ENCODE measurements at places on chromosomes 7 and 10.

DNA sequence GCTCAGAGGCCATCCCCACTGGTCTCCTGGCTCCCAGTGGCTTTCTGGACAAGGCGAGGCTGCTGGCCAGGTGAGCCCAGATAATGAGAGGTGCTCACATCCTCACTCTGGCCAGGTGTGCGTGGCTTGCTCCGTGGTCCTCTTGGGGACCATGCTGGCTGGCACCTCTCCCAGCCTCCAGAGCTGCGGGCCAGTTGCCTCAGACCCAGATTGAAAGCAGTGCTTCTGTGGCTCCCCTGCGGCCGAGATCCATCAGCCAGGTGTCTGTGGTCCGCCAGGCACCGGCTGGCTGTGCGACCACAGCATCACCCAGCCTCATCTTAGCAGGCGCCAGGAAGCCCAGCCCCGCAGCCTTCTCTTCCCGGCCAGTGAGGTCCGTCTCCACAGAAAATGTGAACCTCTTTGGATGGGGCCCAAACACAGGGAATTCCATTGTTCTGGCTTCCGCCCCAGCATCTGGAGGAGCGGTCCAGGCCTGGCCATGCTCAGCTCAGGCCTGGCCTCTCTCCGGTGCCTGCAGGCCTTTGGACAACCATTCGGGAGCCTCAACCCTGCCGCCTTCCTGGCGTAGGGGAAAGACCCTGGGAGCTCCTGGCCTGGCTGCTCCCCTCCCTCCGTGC lies 5.2 kb upstream of the TTYH3 start:
- DNase-seq: no peak

GRCh38 chr10:120999868-121000267 lies 148.7 kb downstream of the WDR11 start:
- DNase-seq: no peak

GRCh38 chr10:63365976-63366765 lies 99.6 kb downstream of the JMJD1C start:
- DNase-seq: no peak

DNA sequence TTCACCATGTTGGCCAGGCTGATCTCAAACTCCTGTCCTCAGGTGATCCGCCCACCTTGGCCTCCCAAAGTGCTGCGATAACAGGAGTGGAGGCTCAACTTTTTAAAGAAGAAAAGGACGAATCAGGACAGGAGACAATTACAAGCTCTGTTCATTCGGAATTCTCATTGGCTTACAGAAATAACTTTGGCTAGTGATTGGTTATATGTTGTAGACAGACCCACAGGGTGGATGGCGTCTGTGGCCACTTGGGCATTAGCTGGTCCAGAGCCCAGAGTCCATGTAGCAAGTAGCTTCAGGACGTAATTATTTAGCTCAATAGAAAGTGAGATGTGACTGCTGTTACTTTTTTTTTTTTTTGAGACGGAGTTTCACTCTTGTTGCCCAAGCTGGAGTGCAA lies 160.5 kb upstream of the TNRC18 start:
- no peak for DNase-seq

DNA sequence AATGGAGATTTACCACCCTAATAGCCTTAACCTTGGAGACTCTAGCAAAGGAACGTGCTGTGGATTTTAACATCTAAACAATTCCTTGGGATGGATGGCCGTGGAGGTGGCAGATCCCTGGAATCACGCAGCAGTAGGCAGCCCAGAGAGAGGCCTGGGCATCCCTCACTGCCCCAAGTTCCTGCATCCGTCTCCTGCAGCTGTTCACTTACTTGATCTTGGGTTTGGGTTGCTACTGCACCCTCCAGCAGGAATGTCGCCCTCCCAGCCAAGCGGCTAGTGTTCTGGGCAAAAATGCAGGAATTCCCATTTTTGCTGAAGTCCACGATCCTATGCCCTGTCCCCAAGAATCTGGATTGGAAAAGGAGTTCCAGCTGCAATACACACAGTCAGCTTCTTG lies 166.7 kb upstream of the SH2B2 start:
- no peak for DNase-seq

DNA sequence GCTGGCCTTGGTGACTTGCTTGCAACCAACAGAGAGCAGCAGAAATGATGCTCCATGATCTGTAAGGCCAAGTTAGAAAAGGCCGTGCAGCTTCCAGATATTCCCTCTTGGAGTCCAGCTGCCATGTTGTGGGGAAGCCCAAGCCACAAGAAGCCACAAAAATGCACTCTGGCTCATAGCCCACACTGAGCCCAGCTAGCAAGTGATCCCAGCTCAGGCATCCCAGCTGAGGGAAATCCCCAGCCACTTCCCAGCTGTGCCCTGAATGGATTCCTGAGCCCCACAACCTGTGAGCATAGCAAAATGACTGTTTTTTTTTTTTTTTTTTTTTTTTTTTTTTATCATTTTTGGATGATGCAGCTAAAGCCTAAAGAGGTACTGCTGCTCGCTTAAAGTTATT lies 11.1 kb upstream of the SDK1 start:
- no peak for DNase-seq

DNA sequence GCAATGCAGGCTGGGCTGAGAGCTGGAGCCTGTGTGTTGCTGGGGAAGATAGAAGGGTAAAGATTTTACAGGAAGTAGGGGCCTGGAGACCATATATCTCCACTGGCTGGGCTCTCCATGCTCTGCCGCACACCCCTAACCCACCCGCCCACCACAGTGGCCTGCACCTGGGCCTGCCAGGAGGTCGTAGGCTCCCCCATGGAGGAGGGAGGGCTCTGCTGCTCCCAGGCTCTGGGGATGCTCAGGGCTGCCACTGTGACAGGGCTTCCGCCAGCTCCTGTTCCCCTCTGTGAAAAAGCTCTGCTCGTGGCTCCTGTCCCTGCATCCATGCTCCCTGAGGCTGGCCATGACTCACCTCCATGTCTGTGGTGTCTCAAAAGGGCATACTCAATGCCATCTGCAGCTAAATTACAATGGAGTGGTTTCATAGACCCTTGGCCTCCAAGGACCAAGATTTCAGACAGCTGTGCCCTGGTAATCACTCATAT lies 106.0 kb downstream of the CXCL12 start:
- DNase-seq: no peak

- no peak for DNase-seq
Measured at GRCh38 chr10:80671847-80672246, 134.1 kb downstream of the SH2D4B start.

- no peak for DNase-seq
Measured at GRCh38 chr7:94374231-94374630, 20.5 kb upstream of the COL1A2 start.

DNA sequence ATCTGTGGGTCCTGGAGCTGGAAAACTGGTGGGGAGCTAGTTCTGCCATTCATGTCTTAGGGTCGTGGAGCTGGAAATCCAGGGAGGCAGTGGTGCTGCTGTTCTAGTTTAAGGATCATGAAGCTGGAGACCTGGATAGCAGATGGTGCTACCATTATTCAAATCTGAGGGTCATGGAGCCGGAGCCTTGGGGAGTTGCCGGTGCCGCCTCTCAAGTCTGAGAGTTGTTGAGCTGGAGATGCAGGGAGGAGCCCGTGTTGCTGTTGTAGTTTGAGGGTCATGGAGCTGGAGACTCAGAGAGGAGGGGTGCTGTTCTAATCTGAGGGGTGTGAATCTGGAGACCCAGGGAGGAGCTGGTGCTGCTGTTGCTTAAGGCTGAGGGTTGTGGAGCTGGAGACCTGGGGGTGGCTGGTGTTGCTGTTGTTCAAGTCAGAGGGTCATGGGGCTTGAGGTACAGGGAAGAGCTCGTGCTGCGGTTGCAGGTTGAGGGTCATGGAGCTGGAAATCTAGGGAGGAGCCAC lies 86.0 kb upstream of the ZNF479 start:
- no peak for DNase-seq

- DNase-seq: no peak
Measured at GRCh38 chr10:33087922-33088321, 129.9 kb upstream of the ITGB1 start.

DNA sequence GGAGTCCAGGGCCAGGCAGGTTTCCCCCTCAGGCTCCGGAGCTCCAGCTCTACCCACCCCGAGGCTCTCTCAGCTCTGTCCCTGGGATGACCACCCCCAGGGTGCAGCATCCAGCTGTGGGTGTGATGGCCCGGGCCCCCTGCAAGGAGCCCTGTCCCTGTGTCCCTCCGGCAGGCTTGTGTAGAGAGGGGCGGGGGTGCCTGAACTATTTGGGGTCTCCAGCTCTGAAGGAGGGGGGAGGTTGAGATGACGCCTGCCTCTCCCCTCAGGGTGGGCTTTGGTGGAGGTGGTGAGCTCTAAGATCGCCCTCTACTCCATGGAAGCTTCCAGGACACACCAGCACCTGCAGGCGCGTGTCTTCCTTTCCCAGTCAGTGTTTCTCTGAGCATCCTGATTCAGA lies 39.4 kb downstream of the ADRA2A start:
- no peak for DNase-seq

DNA sequence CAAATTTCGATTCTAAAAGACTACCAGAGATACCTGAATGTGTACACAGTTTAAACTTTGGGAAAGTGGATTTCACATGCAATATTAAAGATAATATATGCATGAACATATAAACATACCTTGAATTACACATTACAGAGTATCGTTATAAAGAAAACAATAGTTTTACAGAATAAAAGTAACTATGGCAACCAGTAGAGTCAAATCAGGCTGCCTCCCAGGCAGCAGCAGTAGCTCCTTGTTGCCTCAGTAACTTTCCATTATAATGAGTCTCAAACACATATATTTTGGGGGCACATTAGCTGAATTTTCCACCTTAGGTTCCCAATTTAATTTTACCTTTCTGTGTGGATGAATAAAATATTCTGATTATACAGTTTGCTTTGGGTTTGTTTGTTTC lies 164.4 kb upstream of the FEZF1 start:
- no peak for DNase-seq

DNA sequence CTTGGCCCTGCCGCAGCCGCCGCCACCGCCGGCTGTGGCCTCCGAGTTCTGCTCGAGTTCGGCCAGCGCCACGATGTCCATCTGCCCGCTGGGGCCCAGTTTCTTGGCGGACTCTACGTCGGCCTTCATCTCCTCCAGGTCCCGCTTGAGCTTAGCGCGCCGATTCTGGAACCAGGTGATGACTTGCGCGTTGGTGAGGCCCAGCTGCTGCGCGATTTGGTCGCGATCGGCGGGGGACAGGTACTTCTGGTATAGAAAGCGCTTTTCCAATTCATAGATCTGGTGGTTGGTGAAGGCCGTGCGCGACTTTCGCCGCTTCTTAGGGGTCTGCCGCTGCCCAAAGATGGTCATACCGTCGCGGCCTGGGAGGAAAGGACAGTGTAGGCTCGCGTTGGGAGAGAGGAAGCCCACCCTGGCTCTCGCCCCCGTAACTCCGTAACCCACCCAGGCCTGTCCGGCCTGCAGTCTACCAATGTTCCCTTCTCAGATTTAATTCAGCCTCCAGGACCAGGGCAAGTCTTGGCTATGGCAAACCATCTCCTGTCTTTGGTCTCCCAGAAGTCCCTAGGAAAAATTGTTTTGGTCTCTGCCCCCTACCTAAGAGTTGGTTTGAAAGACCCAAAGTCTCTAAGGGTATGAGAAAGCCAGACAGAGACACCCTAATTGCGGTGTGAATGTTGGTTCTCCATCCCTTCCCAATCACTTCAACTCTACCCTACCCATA lies 1.7 kb downstream of the LBX1 start:
- DNase-seq: no peak

GRCh38 chr7:20279979-20280378 lies 50.7 kb upstream of the ITGB8 start:
- no peak for DNase-seq

DNA sequence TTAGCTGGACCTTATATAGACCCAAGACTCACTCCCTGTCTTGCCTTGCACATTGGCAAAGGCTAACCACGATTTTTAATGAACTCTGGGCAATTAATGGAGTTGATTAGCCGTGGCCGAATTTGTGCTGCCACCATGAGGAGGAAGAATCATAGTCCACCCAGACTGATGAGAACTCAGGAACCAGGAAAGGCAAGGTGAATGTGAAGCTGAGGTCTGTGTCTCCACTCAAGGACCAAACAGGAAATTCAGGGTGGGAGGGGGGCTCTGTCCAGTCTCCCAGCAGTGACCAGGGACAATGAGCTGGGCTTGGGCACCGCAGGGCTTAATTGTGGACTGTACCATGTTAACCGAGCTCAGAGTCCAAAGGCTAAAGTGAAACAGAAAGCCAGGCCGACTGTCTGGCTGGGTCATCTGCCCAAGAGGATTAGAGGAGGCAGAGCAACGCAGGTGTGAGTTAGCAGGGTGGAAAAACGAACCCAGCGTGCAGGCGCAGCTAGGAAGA lies 127.0 kb upstream of the JCAD start:
- no peak for DNase-seq

- no peak for DNase-seq
Measured at GRCh38 chr7:106820321-106821217, 44.5 kb upstream of the PIK3CG start.

GRCh38 chr10:49613882-49614241 lies at the start of gene CHAT:
Gene CHAT, plus strand, starts transcription at chr10:49614037. Its CDS starts 153 bp downstream, at chr10:49614190.
- no peak for DNase-seq

- DNase-seq: no peak
Measured at GRCh38 chr7:19121977-19122588, 4.6 kb upstream of the TWIST1 start.

- no peak for DNase-seq
Measured at GRCh38 chr10:48237259-48238250, 36.9 kb downstream of the FRMPD2 start.

GRCh38 chr7:76332078-76332477 lies 26.7 kb downstream of the YWHAG start:
- DNase-seq: no peak

DNA sequence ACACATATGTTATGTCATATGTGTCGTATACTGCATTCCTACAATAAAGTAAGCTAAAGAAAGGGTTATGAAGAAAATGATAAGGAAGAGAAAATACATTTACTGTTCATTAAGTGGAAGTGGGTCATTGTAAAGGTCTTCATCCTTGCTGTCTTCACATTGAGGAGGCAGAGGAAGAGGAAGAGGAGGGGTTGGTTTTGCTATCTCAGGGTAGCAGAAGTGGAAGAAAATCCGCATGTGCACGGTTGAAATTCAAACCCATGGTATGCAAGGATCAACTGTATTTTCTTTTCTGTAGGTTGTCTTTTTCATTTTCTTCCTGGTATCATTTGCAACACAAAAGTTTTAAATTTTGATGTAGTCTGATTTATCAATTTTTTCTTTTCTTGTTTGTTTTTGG lies 6.3 kb downstream of the PLEKHA8 start:
- no peak for DNase-seq

DNA sequence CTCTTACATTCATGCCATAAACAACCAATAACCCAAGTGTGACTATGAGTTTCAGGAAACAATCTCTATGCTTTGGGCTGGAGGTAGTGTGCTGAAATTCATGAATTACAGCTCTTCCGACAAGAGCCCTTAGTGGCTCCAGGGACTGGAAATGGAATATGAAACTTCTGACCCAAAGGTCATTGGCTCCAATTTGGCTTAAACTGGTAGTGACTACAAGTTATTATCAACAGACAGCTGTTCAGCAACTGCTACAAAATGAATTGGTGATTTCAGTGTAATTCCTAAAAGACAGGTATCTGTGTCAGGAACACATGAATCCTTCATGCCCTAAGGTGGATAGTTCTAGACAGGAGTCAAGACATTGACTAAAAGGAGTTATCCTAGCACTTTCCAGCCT lies 745.4 kb downstream of the PHTF2 start:
- DNase-seq: no peak
